ENCODE measurements at places on chromosomes 7 and 10.

DNA sequence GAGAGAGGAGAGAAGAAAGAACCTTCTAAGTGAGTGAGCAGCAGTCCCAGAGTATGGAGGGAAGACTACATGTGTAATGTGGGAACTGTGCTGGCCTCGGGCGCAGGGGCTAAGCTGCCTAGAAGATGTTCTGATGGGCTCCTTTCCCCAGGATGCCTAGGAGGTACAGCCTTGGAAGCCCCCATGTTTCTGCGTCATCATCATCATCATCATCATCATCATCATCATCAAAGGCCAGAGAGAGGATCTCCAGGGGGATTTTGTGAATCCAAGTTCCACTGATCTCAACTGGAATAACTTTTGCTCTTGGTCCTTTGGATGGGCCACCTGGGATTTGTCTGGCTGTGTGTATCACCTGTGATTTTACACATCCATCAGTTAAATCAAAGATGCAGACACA lies 86.0 kb downstream of the BUB3 start:
- no peak for DNase-seq

GRCh38 chr7:86969865-86970264 lies 89.6 kb downstream of the ELAPOR2 start:
- DNase-seq, result no peak

GRCh38 chr7:602341-603141 lies 82.9 kb upstream of the PDGFA start:
- no peak for DNase-seq

DNA sequence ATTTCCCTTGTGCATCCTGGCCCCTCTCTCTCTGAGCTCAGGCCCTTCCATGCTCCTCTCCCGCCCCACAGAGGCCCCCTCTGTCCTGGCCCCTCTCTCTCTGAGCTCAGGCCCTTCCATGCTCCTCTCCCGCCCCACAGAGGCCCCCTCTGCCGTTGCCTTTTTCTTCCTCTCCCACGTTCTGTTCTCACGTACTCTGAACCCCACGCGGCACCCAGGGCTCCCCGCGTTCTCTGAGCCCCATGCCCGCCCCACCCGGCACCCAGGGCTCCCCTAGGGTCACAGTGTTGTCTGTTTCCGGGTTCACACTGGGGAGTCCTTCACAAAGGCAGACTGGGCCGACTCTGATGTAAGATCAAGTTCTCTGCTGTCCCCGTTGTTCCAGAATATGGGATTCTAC lies 336.8 kb downstream of the DNAJB6 start:
- no peak for DNase-seq

- DNase-seq, result no peak
These were observed 159.7 kb downstream of the CCDC3 start for GRCh38 chr10:12841826-12842225.

DNA sequence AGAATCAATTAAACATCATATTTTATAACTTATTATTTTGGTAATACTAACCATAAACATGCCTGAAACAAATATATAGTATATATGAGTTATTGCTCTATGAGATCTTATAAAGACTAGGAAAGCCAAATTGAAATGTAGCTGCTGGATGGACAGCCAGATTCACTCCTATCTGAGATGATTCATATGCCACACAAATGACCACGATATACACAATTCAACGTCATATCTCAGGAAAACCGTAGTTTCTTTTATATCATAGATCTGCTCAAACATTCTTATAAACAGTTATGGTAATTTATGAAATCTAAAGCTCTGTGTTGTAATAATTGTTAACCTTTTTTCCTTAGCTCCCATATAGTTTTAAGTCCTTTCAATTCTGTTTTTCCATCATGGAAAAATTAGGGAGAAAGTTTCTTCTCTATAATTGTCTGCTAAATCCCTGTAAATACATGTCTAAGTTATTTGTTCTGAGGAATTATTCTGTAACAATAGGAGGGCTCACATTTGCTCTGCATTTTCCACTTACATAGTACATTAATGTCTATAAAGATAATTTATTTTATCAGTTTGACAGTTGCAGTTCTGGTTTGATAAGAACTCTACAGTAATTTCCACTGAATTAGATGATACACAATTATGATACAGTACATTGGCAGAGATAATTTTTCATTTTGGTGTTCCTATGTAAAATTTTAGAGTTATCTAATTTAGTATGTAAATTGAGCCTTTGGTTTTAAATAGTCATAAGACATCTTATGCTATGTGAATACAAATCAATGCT lies 42.7 kb downstream of the GNAT3 start:
- DNase-seq, result no peak

- no peak for DNase-seq
These were observed 8.0 kb downstream of the DNAJC9 start for GRCh38 chr10:73238990-73239566.

DNA sequence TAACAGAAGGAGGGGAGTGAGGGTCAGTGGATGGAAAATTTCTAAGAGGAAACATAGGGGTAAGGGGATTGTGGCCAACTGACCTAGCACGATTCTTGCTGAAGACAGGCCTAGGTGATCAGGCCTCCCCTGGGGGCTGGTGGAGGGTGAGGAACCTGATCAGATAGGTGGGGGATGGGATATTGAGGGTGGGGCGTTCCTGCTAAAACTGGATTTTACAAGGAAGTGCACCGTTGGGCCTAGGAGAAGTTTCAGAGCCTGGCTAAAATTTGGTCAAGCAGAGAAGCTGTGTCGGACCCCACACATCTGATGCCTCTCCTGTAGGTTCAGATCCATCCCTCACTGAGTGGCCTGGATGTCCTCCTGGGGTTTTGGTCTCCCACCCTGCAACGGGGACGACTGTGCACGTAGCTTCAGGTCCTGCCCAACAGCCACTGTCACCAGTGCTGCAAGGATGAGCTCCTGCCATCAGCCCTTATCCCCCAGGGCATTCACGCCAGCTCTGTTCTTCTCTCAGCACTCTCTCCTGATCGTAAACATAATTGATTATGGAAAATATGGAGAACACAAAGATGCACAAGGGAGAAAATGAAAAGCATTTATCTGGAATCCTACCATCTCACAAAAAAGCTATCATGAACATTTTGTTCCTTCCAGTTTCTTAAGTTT lies 89.9 kb downstream of the ADCY1 start:
- no peak for DNase-seq

DNA sequence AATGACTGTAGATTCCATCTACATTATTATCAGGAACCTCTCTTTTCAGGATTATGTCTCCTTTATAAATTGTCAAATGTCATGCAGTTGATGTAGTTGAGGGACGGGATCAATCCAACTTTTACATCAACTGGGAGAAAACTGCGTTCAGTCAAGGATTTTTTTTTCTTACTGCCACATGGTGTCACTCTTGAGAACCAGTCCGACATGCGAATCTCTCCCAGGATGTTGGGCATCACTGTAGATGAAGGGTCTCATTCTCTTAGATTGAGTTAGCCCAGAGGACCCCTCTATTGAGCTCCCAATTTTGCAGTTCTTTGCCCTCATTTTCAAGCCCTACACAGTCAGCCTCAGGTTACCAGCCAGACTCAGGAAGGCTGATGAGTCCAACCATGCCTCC lies 120.3 kb upstream of the PTPRZ1 start:
- DNase-seq, result no peak

GRCh38 chr10:61688551-61689308 lies 26.0 kb downstream of the CABCOCO1 start:
- no peak for DNase-seq

DNA sequence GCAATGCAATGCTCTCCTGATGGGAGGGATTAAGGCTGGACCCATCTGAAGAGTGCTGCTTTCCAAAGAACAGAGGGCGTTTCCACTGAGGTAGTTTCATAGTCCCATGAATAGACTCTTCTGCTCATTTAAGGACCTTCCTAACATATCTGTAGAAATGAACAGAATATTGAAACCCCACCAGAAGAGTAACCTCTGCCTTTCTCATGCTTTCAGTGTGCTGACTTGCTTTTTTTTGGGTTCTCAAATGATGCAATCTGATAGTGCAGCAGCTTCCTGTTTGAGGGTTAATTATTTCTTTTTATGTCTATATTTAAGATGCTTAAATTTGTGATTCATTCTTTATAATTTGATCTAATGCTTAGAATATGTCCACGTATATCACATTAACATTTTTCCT lies 82.2 kb downstream of the GATA3 start:
- DNase-seq, result no peak

- DNase-seq, result peak; percentile 13
These were observed 23.8 kb upstream of the AHR start for GRCh38 chr7:17274551-17275245.

GRCh38 chr7:5590596-5591277 lies 167.1 kb upstream of the TNRC18 start:
- DNase-seq, result no peak

GRCh38 chr7:98369726-98370125 lies 31.2 kb downstream of the BAIAP2L1 start:
- no peak for DNase-seq

DNA sequence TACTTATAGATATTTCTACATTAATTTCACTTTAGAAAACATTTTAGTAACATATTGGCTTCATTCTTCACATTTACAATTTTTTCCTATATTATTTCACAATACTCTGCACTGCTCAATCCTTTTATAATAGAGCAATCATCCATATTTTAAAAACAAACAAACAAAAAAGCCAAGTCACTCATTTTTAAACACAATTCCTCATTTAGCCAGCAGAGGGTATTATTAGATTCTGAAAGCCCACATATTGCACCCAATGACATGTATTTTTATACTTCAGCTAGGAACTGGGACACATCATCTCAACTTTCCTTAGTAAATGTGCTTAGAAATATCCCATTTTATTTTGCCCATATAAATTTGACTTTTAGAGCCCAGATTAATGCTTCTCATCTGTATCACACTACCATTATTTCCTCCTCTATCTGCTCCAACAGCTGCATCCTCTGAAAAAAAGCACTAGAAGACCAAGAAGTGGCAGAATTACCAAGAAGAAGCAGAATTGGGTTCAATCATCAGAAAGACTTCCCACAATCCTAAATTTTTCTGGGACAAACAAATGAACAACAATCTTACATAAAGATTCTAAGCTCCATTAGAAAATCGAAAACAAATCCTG lies 29.5 kb downstream of the CTNNA3 start:
- no peak for DNase-seq

DNA sequence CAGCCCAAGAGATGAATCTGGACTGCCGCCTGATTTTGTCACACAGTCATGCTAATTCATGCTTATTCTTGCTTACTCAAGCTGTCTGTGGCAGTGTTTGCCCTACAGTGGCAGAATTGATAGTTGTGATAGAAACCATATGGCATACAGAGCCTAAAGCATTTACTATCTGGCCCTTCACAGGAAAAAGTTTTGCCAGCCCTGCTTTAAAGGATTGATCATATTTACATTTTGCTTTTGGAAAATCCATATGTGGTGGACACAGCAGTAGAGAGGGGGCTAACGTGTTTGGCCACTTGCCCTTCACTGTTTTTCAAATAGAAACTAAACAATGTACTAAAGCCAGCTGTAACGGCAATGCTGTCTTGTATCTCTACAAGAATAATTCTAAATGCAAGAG lies 974.0 kb upstream of the GHITM start:
- DNase-seq, result no peak

DNA sequence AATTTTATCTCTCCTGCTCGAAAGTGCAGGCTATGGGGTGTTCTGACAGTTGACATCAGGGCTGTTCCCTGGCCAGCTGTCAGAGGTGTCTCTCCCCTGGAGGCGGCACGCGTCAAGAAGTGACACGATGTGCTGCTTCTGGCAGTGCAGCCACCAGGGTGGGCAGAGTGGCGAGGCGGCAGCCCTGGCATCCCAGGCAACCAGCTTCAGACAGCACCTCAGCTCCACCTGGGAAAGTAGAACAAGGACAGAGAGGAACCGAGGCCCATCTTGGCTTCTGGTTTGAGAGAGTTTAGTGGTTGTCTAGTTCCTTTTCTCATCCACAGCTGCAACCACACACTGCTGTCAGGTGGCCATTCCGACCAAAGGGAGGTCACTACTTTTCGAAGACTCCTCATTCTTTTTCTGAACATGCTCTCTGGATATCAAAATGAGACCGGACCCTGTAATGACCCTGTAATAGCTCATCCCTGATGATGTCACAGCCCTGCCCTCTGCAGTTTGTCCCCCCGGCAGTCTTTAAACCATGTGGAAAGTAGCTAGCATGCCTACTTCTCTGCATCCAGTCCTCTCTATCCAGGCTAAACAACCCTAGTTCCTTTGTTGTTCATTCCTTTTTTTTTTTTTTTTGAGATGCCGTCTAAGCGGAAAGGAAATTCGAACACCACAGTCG lies 381.0 kb upstream of the NRP1 start:
- DNase-seq, result no peak

- peak; percentile 47 for DNase-seq
These were observed 259.7 kb upstream of the FERD3L start for GRCh38 chr7:19404912-19405329.

- no peak for DNase-seq
These were observed 550.0 kb downstream of the REEP3 start for GRCh38 chr10:64071218-64071617.

- DNase-seq, result no peak
These were observed 400.1 kb downstream of the PARD3 start for GRCh38 chr10:34415039-34415438.

- no peak for DNase-seq
These were observed 35.6 kb downstream of the SRPK2 start for GRCh38 chr7:105352901-105353668.

GRCh38 chr10:74189999-74190421 lies 39.0 kb downstream of the ADK start:
- DNase-seq, result peak; percentile 46

DNA sequence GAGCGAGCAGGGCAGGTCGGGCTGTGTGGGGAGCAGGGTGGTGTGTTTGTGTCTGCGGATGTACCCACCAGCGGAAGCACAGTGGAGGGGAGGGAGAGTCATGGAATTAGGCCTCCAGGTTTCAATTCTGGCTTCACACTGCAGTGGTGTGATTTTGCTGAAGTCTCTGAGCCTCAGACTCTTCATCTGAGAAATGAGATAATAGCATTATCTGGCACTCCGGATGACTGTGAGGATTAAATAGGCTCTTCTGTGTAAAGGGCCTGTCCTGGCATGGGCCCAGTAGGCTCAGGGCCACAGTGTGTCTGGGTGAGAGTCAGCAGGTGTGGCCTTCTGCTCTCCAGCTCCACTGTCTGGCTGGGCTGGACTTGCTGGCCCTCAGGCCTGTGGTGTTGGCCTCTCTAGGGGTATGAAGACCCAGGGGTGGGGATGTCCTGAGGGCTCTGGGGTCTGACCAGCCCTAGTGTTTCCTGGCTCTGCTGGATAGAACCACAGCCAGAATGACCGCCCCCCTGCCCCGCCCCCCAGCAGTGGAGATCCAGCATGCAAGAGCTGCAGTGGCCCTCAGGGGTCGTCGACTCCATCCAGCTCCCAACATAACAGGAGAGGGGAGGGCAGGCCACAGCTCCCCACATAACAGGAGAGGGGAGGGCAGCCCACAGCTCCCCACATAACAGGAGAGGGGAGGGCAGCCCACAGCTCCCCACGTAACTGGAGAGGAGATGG lies 178.6 kb downstream of the RPS24 start:
- DNase-seq, result no peak

- no peak for DNase-seq
These were observed 134.0 kb downstream of the PTPRN2 start for GRCh38 chr7:158453663-158454062.

GRCh38 chr10:35464825-35465456 lies 128.6 kb downstream of the CCNY start:
- DNase-seq, result no peak

- DNase-seq, result no peak
These were observed 139.4 kb downstream of the CCDC71L start for GRCh38 chr7:106521541-106521940.

GRCh38 chr10:11150231-11150731 lies 132.6 kb downstream of the CELF2 start:
- DNase-seq, result no peak

Measured in T1000 (cell line).